Osteocyte (in vitro differentiated cells): ENCODE measurements at places on chromosomes 2 and 18. TPM values are rescaled to one million over a fixed set of nuclear protein-coding genes. Genes with fewer than 3 reads are reported as not detected.

PLB1 gene
- total RNA-seq: 0.60 and 0.64 TPM in 2 replicates

MEIS1 gene
- 0.86 and 0.91 TPM in 2 replicates for total RNA-seq

SERPINB11 gene
- not detected in 2 replicates for total RNA-seq

DSC2 gene
- 1.2 and 1.6 TPM in 2 replicates for total RNA-seq

CABYR gene
- 3.9 and 6.8 TPM in 2 replicates for total RNA-seq
